ENCODE measurements at places on chromosomes 1 and 21. TPM values are rescaled to one million over a fixed set of nuclear protein-coding genes. Genes with fewer than 3 reads are reported as not detected.

DNA sequence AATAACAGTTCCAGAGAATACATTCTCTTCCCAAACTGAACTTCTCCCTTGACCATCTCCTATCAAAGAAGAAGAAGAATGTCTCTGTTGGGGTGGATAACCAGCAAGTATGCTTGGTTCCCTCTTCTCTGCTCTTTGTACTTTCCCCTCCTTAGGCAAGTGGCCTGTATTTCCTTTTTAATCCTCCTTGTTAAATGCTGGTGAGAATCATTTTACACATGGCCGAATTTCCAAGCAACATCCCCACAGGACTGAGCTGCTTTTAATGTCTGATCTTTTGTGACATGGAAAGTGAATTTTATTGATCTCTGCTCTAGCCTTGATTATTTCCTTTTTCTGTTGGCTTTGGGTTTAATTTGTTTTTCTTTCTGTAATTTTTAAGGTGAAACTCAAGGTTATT, 336.7 kb downstream of the DUSP10 start:
- no peak for DNase-seq

DNA sequence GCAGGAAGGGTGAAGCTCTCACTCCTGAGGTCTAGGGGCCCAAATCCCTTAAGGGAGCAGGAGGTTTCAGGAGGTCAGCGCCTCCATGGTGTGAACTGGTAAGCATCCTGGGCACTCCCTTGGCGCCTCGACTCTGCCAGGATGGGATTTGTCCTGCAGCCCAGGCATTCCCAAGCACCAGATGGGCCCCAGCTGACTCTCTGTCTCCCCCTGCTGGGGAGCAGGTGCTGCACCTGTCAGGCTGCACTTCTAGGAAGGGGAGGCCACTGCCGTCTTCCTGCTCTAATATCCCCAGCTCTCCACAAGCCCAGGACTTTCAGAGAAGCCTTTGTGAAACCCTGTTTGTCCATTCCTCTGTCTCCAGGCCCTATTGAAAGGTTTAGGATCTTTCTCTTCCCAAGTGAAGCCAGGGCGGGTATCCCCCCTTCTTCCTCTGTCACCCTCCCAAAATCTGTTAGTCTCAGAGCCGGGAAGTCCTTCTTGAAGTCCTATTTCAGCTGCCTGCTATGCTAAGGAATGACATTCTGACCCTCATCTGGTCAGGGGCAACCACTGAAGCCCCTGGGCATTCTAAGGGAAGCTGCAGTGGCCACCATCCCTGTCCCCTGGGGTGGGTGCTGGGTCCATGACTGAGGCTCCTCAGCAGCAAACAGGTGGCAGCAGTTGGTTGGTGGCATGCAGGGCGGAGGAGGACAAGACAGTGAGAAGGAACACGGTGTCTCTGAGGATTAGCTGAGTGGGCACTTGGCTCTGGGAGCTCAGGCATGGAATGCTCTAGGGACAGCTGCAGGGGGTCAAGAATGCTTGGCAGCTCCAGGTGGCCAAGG, 3.2 kb downstream of the MYBPH start:
- peak; percentile 79 for DNase-seq

GRCh38 chr1:33089457-33089856, 8.5 kb downstream of the AZIN2 start:
- DNase-seq: no peak

DNA sequence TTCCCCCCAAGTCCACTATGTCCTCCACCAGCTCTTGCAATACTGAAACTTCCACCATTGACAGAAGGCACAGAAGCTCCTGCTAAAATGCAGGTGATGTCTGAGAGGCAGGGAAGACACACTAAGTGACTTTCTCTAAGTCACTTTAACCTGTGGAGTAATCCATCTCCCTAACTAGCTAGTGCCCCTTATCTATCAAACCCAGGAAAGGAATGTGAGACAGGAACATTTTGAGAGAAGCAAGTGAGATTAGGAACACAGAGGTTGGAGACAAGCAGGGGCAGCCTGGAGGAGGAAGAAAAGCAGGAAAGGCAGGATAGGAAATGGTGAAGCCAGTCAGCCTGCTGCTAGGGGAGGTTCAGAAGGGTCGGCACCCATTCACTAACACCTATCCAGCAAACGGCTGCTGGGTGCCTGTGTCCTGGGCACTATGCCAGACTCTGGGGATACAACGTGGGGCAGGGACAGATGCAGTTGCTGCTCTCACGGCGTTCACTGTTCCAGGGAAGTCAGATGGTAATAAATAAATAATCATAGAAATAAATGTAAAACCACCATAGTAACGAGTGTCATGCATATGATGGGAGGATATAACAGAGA, 7.0 kb downstream of the GPA33 start:
- no peak for DNase-seq

- peak; percentile 47 for DNase-seq
Observed at GRCh38 chr1:101128211-101128727, 102.7 kb upstream of the DPH5 start.

DNA sequence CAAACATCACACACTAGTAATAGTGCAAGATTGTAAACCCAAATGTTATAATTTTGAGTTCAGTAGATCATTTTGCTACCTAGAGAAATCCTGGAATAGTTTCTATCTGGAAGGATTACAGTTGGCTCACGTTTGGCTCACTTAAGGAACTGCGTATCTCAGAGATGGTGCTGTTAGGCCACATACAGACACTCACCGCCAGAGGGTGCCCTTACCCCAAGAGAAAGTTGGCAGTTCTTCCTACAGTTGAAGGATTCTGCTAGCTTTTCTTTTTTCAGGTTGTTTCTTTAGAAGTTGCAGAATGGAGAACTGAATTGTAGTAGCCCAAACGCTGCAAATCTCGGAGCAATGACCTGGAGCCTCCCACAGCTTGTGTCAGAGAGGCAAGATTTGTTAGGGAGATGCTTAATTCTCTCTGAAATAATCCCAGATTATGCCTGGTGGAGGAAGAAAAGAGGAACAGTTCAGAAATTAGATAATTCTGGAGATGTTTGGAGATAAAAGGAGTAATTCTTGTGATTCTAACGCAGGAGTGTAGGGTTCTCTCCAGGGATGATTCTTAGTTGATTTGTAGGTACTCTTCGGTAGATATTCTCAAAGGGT, 87.9 kb upstream of the PAPPA2 start:
- DNase-seq: peak; percentile 83

DNA sequence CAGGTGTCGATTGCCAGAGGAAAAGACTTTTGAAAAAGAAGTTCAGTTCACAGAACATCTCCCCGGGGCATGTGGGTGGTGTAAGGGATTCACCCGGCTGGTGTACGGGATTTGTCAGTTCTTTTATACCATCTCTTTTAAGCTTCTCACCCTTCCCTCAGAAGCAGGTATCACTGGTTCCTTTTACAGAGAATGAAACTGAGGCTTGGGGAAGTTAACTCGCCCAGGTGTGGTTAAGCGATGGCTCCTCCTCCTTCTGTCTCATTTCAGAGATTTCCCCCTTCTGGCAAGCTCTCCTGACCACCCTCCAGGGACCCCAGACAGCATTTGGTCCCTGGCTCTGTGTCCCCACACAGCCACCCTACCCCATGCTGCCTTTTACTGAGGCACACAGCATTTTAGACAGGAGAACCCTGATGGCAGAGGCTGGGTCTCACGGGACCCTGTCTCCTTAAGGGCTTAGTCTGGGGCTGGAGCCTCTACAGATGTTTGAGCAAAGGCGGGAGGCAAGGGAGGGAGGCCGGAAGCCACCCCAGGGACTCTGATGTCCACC, 2.8 kb upstream of the ECE1 start:
- DNase-seq: no peak

DNA sequence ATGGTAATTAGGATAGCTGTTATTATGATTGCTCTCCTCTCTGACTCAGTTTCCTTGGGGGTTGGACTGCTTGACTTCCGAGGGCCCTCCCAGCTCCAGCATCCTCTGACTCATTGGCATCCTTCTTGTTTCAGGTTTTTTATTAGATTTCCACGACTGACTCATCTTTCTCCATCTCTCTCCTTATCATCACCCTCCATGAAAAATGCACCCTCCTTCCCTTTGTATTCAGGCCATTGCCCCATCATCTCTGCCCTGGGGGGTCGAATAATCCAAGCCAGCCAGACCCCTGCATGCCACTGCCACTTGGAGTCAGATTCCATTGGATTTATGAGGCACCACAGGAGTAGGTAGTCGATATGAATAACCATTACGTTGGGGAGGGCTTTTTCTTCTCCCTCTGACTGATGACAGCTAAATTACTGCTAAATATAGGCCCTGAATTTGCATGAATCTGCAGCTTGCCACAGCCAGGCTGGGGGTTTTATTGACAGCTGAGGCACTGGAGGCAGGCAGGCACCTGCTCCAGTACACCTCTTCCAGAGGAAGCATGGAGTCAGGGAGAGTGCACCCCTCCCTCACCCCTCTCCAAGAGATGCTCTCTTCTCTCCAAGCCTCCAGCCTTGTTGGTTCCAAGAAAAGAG, 91.7 kb downstream of the C1orf94 start:
- peak; percentile 39 for DNase-seq

GRCh38 chr1:235513495-235514366, 9.5 kb upstream of the B3GALNT2 start:
- peak; percentile 84 for DNase-seq

- peak; percentile 80 for DNase-seq
Observed at GRCh38 chr1:160101037-160101716, 2.8 kb upstream of the IGSF8 start.

DNA sequence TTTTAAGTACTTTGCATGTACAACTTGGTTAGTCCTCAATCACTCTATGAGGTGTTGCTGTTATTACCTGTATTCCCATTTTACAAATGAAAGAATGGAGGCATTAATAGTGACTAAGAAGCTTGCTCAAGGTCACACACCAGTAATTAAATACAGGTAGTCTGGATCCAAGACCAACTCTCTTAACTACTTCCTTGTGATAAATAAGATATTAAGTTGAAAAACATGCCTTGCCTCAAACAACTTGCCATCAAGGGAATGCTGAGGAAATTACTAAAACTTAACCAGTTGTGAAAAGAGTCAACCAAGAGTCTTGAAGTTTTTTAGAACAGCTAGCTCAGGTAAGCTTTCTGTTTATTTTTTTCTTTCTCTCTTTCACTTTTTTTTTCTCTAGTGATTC, 21.0 kb upstream of the LAMC1 start:
- no peak for DNase-seq

The CYYR1 gene
- total RNA-seq: 26.9 TPM

The S100B gene
- total RNA-seq: not detected

The ST6GALNAC3 gene
- 44.9 TPM for total RNA-seq

The BRDT gene
- total RNA-seq: not detected
